Activated T-cell treated with anti-CD3 and anti-CD28 coated beads for 4 hours (primary cell): ENCODE measurements at places on chromosomes 3 and 15.

- DNase-seq = no peak
Measured at GRCh38 chr3:183185696-183186095, 23.2 kb upstream of the LAMP3 start.

DNA sequence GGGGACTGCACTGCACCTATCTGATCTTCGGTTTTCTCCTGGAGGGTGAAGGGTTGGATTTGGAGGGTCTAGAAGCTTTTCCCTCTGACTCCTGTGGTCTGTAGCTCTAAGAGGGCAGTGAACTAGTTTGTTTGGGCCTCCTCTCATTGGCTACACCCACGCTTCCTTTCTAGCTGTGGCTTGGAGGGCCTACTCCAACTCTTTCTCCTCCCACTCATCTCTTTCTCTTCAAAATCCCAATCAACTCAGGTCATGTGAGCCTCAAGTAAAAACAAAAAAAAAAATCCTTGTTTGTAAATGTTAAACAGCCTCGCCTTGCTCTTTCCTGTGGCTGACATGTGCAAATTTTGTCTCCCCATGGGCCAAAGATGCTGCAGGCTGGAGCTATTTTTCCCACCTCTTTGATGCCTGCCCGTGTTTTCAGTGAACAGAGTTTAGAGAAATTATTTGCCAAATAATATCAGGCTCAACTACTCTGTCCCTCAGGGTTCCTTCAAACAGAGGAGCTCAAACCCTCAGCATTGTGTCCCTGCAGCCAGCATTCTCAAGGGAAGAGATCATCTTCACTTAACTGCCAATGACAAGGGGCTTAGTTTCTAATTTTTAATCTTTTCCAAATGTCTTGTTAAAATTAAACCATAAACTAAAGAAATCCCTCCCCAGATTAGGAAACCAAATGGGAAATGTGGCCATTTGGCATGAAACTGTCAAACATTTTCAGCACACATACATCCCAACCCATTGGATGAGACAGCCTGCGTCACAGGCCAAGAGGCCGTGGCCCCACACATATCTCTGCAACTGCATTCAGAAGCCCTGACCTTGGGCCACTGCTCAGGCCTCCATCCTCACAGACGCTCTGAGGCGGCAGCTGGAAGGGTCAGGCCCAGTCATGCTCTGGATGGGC lies 114.8 kb upstream of the THBS1 start:
- no peak for DNase-seq

DNA sequence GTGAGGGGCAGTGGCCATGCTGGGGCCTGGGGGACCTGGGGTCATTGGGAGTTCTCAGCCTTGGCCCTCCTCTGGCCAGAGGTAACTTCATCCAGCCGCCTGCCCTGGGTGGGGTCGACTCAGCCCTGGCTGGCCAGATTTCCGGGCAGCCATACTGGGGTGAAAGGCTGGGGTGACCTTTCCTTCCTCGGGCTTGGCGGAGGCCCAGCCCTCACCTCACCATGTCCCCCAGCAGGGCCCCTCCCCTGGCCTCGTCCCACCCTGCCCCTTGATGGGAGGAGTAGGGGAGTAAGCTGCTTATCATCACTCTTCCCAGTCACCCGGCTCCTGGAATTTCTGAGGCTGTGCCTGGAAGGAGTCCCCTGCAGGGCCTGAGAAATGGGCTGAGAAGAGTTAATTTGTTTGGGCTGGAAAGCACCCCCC lies 5.4 kb downstream of the SEMA3F start:
- no peak for DNase-seq

DNA sequence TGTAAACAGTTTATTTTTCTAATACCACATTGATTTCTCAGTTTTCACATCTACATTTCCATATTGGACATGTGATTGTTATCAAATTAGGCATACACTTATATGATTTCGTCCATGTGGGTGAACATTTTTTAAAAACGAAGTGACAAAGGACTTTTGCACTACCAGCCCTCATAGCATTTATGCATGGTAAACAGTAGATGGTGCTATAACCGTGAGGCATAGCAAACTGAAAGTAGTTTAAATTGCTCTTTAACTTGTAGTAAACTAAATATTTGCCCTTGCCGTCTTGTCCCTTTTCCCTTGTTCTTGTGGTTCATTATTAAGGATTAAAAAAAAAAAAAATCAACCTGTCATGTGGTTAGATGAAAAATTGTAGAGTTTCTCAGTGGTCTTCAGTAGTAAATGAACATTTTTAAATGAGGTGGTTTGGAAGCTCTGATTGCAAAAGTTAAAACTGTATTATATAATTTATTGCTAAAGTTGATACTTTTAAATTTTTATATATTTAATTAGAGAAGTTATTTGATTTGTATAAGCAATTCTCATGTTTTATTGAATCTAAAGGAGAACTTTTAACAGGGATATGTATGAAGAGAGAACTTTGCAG lies 24.0 kb downstream of the STX19 start:
- no peak for DNase-seq

GRCh38 chr3:118772547-118773011 lies 262.1 kb downstream of the IGSF11 start:
- DNase-seq = no peak

DNA sequence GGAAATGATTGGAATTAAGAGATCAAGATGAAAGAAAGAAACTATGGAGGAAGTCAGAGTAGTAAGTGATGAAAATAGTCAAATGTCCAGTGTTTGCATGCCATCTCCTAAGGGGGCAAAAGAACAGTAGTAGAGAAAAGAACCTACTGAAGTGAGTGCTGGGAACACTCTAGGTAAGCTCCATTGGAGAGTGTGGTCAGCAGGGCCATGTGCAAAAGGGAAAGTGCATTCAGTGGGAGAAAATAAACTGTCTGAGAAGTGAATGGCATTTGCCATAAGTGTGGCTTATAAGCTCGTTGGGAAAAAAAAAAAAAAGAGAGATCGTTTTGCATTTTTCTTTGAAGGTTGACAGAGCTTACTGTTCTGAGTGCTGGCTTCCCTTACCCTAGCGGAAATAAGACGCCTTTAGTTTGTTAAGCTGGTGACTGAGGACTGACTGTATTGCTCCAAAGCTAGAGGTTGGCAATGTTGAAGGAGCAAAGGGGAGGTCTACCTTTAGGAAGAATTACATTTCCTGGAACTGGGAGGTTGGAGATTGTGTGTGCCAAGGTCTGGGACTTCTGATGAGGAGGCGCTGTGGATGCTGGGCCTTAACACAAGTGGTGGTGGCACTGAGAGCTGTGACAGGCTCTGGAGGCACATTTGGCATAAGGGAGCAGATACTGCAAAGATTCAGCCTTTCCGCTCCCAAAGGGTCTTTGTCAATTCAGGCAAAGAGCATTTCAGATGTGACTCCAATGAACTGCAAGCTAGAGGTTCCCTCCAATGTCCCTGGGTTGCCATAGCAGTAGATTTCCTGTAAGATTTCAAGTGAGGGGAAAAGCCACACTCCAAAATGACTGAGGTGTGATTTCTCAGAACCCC lies 287.8 kb upstream of the SATB1 start:
- no peak for DNase-seq

- DNase-seq = no peak
Measured at GRCh38 chr15:66872405-66872804, 170.4 kb downstream of the SMAD6 start.

GRCh38 chr3:132042681-132043080 lies 7.9 kb upstream of the CPNE4 start:
- no peak for DNase-seq

GRCh38 chr15:73424506-73424905 lies 18.5 kb upstream of the REC114 start:
- DNase-seq = no peak

DNA sequence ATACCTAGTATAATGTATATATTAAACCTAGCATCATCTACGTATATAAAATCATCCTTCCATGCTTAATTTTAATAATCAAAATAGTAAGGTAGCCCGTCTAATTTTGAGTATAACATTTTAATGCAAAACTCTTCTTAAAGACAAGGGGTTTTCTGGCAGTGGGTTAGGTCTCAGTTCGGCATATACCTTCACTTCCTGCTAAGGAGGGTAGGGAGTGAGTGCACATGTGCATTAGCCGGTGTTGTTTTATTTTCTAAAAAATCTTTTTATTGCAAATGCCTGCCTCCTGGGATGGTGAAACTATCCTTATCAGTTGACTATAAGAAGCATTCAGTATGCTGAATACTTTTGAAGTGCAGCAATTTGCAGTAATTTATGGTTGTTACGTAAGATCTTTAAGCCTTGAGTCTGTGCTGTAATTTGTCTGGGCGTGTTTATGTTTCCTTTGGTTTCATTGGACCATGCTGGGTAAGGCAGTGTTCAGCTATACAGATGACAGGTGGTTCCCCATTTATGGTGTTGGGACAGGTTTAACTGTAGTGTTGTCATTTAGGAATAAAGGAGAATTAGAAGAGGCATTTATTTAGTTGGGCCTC lies 11.7 kb downstream of the ARHGEF26 start:
- no peak for DNase-seq

GRCh38 chr15:80776420-80777045 lies 2.6 kb upstream of the CEMIP start:
- DNase-seq = peak; percentile 53

DNA sequence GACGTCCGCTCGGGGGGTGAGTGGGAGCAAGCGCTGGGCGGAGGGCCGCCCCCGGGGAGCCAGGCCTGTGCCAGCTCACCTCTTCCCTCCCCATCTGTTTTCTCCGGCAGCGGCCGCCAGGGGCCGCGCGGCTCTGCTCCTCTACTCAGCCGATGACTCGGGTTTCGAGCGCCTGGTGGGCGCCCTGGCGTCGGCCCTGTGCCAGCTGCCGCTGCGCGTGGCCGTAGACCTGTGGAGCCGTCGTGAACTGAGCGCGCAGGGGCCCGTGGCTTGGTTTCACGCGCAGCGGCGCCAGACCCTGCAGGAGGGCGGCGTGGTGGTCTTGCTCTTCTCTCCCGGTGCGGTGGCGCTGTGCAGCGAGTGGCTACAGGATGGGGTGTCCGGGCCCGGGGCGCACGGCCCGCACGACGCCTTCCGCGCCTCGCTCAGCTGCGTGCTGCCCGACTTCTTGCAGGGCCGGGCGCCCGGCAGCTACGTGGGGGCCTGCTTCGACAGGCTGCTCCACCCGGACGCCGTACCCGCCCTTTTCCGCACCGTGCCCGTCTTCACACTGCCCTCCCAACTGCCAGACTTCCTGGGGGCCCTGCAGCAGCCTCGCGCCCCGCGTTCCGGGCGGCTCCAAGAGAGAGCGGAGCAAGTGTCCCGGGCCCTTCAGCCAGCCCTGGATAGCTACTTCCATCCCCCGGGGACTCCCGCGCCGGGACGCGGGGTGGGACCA lies 632 bp upstream of the CRELD1 start:
- DNase-seq = peak; percentile 81

GRCh38 chr3:184277366-184277765 lies 1.5 kb downstream of the ECE2 start:
- no peak for DNase-seq

- DNase-seq = no peak
Measured at GRCh38 chr15:39040861-39041260, 476.2 kb upstream of the RASGRP1 start.

DNA sequence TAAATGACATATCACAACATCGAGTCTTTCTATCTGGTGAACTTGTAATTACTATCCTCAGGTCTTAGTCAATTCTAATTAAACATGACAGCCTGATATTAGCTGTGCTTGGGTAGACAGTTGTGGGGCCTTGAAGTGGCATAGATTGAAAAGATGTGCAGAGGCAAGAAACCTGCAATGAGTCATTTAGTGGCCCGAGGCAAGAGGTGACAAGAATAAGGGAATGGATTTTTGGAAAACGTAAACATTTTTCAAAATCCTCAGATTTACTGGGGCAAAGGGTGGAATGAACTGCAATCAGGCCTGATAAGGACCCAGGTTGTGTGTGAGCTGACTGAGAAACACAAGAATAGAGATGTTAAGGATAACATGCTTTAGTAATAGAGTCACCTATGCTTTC lies 29.5 kb upstream of the ULK4 start:
- DNase-seq = no peak

- DNase-seq = no peak
Measured at GRCh38 chr15:85141726-85142125, 160.1 kb downstream of the PDE8A start.

DNA sequence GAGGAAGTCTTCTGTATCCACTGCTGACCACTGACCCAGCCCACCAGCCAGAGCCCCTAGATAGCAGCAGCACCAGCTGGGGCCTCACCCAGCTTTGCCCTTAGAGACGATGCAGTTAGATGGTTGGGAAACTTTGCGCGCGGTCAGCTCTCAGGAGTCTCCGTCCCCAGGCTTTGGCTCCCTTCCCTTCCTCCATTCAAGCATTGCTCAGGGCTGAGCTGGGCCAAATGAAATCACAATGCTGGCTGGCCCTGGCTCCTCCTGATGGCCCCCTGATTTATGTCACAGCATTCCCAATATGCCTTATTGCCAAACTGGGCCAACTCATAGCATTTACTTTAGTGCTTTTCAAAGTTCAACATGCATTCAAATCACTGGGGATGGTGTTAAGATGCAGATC lies 34.6 kb upstream of the RHCG start:
- DNase-seq = no peak

- no peak for DNase-seq
Measured at GRCh38 chr3:8423307-8423706, 78.3 kb upstream of the LMCD1 start.

DNA sequence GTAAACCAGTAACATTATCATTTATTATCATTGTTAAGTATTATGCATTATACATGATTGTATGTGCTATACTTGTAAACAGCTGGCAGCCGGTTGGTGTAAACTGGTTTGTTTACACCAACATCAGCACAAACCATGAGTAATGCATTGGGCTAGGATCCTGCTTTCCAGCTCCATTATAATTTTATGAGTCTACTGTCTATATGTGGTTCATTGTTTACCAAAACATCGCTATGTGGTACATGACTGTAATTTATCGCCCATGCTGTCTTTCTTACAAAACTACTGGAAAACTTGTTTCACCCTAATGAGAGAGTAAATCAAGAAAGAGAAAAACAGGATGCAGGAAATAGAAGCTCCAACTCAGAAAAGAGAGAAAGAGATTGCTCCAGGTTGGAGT lies 224.8 kb upstream of the CBLB start:
- no peak for DNase-seq
